Endothelial cell of umbilical vein (primary cell): ENCODE measurements at places on chromosomes 6 and 20. TPM values are rescaled to one million over a fixed set of nuclear protein-coding genes. Genes with fewer than 3 reads are reported as not detected.
A peak's percentile ranks its signal among the peaks of the same experiment; 100 is the strongest.

The CLVS2 gene
- not detected in 2 replicates for polyA plus RNA-seq

The DPPA5 gene
- polyA plus RNA-seq = not detected in 2 replicates

The ARG1 gene
- not detected in 2 replicates for polyA plus RNA-seq

The TPBG gene
- 7.5 and 9.7 TPM in 2 replicates for polyA plus RNA-seq

The SLC4A11 gene
- polyA plus RNA-seq = 5.7 and 6.1 TPM in 2 replicates

The PRRT1 gene
- 0.38 and 0.55 TPM in 2 replicates for polyA plus RNA-seq

The FNDC1 gene
- 0.02 TPM in 1 of 2 replicates, not detected in the other for polyA plus RNA-seq

- DNase-seq = no peak
These were observed 4.1 kb upstream of the CRYBG1 start for GRCh38 chr6:106356378-106356777.

- no peak for DNase-seq
These were observed 24.0 kb downstream of the HLA-DPA1 start for GRCh38 chr6:33049323-33050013.

DNA sequence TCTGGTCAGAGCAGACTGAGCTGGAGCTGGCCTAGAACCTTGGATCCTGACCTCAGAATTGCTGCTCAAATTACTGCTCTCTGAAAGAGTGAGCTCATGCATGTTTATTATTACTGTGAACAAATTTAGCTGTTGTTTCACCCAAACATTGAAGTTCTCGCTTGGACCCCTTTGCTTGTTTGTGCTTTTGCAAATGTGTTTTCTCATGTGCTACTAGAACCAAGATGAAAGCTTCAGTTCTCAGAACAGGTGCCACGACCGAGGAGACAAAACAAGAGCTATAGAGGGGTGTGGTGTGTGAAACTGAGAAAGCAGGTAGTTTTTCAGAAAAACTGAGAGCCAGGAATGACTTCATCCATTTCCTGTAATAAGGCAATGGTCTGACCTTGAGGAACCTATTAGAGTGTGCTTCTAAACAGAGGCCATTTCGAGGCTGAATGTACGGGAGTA, 50.0 kb upstream of the ESR1 start:
- DNase-seq = peak; percentile 16

DNA sequence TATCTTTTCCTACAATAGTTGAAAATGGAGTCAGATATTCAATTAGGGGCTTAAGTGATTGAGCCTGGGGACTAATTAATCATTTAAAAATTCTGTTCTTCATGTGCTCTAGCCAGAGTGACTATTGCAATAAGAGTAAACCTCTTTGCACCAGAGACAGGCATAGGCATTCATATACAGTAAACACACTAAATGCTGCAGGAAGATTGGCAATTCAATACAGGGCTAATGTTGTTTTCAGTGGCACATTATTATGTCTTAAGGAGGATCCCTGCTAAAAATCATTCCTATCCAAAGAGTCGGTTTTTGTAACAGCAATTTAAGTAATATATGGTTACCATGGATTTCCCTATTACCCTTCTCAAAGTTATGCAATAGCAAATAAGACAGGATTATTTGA, 1.2 kb downstream of the PDE7B start:
- DNase-seq = no peak

DNA sequence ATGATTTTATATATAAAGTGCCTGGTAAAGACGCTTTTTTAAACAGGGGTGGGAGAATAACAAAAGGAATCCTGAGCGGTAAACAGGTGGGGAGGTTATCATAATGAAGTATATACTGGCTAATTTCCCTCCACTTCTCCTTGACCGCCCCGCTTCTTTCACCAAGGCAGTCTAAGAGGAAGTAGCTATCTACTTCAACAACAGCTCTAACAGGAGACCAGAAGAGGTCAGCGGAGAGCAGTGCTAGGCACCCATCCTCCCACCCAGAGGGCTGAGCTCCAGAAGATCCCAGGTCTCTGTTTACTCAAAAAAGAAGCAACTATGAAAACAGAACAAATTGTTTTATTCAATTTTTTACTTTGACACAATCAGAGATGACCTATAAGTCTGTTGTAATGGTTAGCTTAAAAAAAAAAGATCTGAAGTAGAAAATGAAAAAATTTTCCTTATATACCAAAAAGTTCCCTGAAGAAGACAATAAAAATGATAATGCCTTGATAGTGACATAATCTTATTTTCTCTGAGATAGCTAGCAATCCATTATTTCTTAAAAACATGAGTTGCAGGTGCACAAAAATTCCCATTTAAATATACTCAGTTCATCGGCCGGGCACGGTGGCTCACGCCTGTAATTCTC, 141.1 kb downstream of the PDSS2 start:
- DNase-seq = peak; percentile 69

DNA sequence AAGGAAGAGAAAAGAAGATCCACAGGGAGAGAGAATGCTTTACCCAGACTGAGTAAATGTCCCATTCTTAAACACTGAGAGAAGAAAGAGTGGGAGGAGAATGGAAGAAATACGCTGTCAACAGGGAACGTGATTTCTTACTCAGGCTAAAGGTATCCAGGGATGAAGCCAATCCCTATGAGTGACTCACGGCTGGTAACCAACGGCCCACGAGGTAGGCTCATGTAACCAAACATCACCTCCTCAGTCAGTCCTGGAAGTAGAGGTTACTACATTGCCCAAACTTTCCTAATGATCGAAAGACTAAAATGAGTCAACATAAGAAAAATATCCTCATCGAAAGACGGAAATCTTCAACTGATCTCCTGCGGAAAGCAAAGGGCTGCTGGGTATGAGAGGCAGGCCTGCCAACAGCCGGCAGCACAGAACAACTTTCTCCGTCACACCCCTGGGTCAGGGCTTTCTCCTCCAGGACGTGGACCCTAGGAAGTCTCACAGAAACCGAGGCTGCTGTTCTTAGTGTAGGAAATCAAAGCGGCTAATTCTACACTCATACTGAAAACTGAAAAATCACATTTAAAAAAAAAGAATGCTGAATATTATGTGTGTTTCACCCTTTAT, 292.6 kb downstream of the GMDS start:
- no peak for DNase-seq

- peak; percentile 48 for DNase-seq
These were observed 496.0 kb upstream of the MARCKS start for GRCh38 chr6:113361014-113361645.

GRCh38 chr6:134754013-134754690, 195.7 kb downstream of the ALDH8A1 start:
- DNase-seq = no peak

- DNase-seq = peak; percentile 40
These were observed 85.5 kb upstream of the NT5E start for GRCh38 chr6:85364344-85364743.

GRCh38 chr20:9130521-9130920, 61.6 kb downstream of the PLCB4 start:
- peak; percentile 15 for DNase-seq

GRCh38 chr6:158744986-158745430, 74.2 kb downstream of the EZR start:
- no peak for DNase-seq
